ENCODE measurements at places on chromosomes 7 and 10.

DNA sequence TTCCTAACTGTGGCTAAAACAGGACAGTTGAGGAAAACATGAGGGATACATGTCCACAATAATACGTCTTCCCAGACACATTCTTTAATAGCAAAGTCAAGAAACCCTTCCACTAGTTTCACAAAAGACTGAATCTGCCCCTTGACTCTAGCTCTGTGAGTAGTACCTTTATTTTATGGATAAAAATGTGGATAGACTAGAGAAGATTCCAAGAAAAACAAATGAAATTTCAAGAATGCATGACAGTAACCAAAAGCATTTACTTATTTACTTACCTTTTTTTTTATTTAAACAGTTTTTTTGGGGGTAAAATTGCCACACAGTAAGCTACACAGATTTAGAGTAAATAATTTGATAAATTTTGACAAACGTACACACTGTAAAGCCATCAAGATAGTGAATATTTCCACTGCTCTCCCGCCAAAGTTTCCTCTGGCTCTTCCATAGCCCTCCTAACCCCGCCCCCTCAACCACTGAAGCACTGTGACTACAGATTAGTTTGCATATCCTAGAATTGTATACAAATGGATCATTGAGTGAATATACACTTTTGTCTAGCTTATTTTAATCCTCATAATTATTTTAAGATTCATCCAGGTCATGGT is 420.4 kb upstream of the ZMIZ1 start:
- no peak for DNase-seq

DNA sequence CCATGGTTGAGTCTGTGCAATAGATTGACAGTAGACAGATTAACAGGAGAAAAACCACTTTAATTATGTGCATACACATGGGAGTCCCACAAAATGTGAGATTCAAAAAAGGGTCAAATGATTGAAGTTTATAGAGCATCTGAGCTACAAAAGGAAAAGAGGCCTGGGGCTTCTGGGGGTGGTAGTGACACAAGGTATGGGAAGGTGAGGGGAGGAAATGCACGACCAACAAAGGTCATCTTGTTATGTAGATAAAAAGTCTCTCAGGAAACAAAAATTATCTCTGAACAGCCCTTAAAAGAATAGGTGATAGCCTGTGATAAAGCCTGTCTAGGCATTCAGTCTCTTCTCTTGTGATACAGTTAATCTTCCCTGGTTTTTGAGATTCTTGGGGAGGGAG is 141.7 kb downstream of the SEC23IP start:
- no peak for DNase-seq

- peak; percentile 47 for DNase-seq
These were observed 50.0 kb downstream of the SRI start for GRCh38 chr7:88169717-88170320.

DNA sequence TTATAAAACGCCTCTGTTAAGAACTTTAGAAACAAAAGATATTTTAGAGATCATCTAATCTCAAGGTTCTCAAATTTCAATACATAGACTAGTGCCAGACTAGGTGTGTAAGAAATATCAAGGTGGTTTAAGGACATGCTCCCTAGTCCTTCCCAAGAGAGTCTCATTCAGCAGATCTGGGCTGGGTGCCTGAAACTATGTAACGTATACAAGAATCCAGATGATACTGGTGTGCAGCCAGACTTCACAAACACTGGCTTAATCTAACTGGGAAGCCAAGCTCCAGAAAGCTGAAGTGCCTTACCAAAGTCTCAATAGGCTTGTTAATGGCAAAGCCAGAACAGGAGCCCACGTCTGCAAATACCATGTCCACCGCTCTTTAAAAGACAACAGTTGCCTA is 105.0 kb upstream of the AMPH start:
- DNase-seq, result no peak

GRCh38 chr10:88253-88652 is 39.2 kb upstream of the TUBB8 start:
- DNase-seq, result peak; percentile 30

- DNase-seq, result no peak
These were observed 66.6 kb downstream of the AGMO start for GRCh38 chr7:15495170-15495569.

DNA sequence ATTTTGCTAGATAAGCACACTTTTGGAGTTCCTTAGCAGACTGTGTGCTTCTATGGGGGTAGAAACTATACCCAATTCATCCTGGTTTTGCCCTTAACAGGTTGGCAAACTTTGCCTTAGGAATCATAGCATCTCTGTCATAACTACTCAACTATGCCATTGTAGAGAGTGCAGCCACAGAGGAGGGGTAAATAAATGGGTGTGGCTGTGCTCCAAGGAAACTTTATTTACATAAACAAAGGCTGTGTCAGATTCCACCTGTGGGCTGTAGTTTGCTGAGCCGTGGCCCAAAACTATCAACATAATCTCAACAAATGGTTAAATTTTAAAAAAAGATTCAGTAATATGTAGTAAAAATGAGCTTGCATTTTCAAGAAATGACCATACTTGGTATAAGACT is 51.6 kb upstream of the LAMB1 start:
- no peak for DNase-seq

- peak; percentile 12 for DNase-seq
These were observed 89.2 kb downstream of the SPAG6 start for GRCh38 chr10:22434521-22434920.

DNA sequence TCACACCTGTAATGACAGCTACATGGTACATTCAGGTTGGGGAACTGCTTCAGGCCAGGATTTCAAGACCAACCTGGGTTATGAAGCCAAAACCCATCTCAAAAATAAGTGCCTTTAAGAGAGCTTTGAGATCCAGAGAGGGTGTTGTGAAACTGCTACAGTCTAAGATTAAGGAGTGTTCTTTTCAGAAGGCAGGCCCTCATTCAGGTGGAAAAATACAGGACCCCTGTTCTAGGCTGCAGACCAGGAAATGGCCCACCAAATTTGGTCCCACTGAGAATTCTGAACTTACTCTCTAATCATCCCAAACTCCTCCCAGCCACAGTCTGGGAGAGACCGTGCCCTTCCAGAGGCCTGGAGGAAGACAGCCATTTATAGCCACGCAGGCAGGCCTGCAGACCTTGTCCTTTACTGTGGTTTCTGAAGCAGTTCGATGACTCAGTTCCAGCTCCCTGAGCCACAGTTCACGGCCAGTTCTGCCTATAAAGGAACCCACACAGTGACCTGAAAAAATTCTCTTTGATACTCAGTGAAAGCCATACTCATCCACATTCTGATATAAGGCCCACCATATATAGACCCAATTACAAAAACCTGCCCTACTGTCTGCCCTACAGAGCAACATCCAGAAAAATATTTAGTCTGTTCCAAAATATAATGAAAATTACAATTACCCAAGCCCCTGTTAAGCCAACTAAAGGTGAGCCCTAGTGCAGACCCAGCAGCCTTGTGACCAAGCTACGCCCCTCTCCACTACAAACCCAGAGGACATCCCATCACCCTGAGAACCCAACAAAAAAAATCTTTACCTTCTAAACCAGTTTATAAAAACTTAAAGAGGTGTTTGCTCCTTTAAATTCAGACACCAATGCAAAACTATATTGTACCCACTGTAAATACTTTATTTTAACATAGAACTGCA is 21.2 kb downstream of the ZNF680 start:
- peak; percentile 16 for DNase-seq

DNA sequence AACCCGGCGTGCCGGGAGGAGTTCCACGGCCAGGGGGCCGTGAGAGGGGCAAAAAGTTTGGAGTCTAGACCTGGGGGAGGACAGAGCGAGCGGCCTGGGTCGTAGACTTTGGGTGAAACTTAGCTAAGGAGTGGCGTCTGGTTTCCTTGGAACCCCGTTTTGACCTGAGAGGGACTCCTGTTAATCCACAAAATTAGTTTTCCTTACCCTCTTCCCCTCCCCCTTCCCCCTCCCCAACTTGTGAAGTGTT is 574 bp downstream of the MARCHF5 start:
- no peak for DNase-seq

GRCh38 chr10:132595854-132596253 is 58.3 kb downstream of the INPP5A start:
- no peak for DNase-seq

GRCh38 chr10:94186722-94187121 is 176.0 kb downstream of the NOC3L start:
- DNase-seq, result no peak

DNA sequence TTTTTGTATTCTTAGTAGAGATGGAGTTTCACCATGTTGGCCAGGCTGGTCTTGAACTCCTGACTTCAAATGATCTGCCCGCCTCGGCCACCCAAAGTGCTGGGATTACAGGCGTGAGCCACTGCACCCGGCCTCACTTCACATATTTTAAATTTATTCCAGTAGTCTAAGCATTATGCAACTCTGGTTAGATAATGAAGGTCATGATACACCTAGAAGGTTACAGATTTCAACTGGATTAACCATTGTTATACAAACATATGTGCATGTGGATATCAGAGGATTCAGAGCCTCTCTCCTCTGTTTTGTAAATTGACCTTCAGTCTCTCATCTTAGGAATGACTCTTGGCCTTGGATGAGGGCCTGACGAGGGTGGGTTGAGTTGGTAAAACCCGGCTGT is 146.3 kb downstream of the DPP6 start:
- no peak for DNase-seq

DNA sequence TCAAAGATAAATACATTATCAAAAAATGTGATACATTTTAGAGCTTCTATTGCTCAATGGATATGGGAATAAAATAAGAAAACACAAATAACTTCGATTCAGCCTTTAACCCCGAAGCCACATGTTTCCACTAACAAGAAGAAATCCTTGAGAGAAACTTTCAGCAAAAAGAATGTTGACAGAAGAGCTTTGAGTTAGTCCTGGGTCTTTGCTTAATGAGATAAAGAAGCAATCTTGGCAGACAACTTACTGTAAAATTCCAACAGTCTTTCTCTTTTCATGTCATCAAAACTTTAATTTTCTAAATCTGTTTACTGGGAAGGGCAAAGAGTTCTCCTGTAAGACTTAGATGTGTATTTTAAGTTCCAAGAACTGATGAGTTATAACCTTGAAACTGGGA is 810.2 kb downstream of the CNTNAP2 start:
- no peak for DNase-seq

DNA sequence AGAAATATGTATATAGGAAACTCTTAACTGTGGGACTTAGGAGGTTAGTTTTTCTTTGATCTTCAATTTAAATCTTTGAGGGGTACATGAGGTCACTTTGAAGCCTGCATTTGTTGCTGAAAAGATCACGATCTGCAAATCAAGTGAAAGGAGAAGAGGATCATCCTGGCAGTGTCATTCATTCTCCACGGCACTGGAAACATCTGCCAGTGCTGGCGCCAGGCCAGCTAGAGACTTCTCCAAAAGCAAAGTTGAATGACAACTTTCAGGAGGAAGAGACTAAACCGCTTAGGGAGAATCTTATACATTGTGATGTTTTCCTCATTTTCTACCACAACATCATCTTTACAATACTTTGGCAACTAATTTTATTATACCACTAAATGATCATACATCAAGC is 42.5 kb downstream of the MRC1 start:
- DNase-seq, result peak; percentile 87

DNA sequence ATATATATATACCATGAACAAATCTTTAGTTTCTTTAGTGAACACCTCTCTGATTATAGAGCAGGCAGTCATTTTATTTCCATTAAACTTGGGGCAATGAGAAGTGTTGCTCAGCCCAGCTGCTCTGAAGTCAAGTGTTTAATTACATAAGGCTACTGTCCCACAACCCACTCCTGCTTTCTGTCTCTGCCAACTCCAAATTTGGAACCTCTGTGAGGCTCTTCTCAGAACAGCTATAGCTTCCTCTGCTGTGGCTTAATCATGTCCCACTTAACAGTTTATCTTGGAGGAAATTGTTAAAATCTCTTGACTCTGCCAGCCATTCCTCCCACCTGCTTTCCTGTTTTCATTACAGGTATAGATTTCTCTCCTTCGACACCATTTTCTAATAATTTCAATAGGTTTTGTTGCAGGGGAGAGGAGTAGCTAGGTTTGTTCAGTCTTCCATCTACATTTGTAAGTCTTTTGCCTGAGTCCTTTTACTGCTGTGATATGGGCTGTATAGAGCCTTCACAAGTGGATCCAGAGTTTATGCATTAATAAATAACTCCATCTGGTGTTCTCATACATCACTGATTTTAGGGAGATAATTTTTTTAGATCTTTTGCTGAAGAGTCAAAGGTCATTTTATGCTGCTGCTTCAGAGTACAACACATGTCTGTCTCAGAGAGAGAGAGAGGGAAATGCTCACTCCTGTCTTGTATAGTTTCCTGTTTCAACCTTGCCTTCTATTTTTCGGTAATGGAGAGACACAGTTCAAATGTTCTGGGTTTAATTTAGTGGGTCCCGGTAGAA is 170.4 kb downstream of the WNT2 start:
- no peak for DNase-seq

GRCh38 chr10:106705681-106706100 is 458.8 kb downstream of the SORCS1 start:
- DNase-seq, result peak; percentile 45

DNA sequence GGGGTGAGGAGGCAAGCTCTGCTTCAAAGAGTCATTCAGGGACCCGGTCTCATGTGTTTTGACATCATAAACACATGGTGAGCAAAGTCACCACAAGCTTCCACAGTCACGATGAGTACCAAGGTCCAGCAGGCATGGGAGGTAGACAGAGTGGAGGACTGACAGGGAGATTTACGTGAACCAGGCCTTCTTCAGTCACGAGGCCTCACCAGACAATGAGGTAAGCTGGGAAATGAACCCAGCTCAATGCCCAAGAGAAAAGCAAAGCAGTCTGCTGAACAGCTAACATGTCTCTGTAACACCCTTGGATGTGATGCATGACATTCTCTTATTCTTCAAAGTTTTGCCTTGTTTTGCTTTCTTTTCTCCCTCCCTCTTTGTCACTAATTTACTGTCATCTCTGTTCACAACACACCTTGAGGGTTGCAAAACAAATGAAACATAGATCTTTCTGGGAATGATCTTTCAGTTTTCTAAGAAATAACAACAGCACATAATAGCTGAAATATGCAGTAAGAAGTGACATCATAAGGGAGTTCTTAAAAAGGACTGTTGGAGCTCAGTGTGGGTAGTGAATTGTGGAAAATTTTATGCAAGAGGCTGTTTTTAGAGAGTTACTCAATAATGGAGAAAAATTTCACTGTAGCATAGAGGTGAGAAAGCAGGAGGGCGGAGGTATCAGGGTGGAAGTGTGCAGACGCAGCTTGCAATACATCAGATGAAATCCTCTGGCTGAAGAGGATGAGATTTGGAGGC is 9.0 kb downstream of the PPP1R17 start:
- DNase-seq, result no peak

- no peak for DNase-seq
These were observed 158.8 kb downstream of the TWIST1 start for GRCh38 chr7:18958627-18959026.

DNA sequence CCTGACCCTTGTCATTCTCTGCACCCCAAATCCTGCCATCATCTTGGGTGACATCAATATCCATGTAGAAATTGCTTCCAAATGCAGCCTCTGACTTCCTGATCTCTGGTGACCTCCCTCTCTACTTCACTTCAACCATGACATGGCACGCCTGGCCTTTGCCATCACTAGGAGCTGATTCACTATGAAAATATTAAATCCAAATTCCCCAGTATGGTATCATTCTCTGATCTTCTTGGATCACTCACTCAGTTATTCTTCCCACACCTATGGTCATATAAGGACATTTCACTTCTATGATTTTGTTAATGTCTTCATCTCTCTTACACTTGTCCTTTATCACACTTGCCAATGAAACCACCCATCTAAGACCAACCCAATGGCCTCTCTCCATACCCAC is 73.7 kb upstream of the ODAD2 start:
- DNase-seq, result no peak

- no peak for DNase-seq
These were observed 775.5 kb downstream of the CNTNAP2 start for GRCh38 chr7:146892151-146892550.

- DNase-seq, result no peak
These were observed 9.2 kb downstream of the JMJD1C start for GRCh38 chr10:63456437-63457210.

All from KBM-7 (cell line).